AG04450 (cell line): ENCODE measurements at places on chromosomes 16 and 17.

DNA sequence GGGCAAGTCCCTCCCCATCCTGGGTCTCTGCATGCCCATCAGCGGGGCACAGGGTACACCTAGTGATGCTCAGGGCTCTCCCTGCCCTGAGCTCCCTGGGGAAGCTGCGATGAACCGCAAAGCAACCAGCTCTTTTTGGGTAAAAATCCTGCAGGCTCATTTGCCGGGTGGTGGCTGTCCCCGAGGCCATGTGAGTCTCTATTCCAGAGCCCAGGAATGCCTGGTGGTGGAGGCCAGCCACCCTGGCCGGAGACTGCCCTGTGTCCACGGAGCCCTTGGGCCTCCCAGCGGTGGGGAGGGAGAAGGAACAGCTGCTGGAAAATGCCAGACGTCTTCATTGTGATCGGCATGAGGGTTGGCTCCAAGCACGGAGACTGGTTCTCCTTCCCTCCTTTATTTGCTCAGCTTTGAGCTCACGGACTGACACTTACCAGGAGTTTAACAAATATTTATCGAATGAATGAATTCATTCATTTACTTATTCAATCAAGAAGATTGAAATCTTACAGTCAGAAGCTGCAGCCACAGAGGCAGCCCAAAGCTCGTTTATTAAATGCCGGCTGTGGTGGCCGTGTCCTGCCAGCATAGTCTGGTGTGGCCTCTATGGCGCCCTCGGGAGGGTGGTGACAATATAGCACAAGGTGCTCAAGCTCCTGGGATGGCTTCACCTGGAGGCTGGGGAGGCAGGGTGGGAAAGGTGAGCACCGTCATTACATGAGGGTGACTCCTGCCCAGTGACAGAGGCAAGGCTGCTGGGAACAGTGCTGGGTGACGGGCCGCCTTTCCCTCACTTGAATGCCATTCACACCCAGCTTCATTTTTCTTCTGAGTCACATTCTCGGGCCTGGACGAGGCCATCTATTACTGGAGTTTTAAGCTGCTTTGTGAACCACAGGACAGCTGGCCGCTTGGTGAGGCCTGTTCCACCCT is 31.1 kb upstream of the JPH3 start:
- no peak for DNase-seq

DNA sequence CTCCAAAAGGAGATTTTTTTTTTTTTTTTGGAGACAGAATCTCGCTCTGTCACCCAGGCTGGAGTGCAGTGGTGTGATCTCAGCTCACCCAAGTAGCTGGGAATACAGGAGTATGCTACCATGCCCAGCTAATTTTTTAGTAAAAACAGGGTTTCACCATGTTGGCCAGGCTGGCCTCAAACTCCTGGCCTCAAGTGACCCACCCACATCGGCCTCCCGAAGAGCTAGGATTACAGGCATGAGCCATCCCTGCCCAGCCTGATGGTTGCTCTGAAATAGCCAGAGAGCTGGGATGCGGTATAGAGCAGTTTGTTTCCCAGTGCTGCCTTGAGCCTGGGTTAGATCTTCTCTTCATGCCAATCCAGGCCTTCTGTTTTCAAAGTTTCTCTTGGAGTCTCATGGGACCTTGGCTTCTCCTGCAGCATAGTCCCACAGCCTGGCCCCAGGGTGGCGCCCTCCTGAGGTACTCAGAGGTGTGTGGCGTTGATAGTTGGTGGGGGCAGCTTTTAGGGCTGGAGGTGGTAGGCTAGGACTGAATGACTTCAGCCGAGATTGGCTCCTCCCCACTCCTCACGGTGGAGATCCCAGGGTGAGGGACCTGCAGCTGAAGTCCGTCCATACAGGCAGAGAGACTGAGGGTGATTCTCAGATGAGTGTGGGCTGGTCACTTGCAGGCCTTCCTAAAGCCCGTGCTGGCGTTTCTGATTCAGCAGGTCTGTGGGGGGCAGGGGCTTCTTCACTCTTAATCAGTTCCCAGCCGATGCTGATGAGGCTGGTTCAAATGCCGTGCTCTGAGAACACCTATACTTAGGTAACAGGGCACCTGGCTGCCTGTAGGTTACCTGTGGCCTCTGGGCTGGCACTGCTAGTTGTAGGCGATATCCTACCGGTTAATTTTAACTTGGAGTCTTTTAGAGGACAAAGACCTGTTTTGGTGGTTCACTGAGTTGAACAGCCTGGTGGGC is 52.0 kb downstream of the TNFRSF13B start:
- no peak for DNase-seq

- DNase-seq = no peak
Observed at GRCh38 chr17:81173052-81173761, 7.2 kb upstream of the AATK start.

DNA sequence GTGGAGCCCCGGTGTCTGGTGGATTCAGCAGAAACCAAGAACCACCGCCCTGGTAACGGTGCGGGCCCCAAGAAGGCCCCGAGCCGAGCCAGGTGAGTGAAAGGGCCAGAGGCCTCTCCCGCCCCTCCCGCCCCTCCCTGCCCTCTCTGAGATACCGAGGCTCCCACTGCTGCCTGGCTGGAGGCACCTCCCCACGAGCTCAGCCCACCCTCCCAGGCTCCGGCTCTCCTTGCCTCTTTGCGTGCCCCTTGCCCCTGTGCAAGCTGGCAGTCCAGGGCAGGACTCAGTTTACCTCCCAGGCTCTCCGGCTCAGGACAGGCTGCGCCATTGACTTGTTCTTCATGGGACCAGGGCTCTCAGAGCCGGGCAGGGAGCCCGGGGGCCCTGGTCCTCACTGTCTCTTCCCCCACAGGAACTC is 14.1 kb upstream of the MYO15B start:
- no peak for DNase-seq

- DNase-seq = no peak
Observed at GRCh38 chr16:81715358-81716196, 63.5 kb upstream of the PLCG2 start.

DNA sequence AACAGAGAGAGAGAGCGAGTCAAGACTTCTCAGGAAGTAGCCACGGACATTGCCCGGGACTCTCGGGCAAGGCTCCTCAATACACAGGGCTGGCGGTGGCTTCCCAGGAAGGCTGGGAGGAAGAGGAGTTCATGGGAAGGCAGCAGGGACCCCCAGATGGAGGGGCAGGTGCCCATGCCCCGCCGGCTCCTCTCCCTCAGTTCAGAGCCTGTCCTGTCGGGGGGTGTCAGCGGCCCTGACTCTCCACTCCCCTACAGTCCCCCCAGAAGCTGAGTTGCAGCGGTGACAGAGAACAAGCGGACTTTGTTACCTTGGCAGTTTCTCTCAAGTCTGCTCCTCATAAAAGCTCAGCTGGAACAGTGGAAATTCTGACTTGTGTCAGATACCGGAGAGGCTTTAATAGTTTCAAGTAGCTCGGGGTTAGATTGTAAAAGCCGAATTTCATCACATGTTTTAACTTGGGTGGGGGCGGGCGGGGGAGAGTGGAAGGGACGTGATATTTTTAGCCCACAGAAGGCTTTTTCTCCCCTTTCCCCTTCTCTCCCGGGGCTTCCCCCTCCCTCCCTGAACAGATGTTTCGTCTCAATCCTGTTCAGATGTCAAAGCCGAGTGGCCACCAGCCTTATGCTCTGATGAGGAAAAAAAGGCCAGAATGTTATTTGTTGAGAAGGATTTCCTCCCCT is 65.2 kb downstream of the NKD1 start:
- no peak for DNase-seq

DNA sequence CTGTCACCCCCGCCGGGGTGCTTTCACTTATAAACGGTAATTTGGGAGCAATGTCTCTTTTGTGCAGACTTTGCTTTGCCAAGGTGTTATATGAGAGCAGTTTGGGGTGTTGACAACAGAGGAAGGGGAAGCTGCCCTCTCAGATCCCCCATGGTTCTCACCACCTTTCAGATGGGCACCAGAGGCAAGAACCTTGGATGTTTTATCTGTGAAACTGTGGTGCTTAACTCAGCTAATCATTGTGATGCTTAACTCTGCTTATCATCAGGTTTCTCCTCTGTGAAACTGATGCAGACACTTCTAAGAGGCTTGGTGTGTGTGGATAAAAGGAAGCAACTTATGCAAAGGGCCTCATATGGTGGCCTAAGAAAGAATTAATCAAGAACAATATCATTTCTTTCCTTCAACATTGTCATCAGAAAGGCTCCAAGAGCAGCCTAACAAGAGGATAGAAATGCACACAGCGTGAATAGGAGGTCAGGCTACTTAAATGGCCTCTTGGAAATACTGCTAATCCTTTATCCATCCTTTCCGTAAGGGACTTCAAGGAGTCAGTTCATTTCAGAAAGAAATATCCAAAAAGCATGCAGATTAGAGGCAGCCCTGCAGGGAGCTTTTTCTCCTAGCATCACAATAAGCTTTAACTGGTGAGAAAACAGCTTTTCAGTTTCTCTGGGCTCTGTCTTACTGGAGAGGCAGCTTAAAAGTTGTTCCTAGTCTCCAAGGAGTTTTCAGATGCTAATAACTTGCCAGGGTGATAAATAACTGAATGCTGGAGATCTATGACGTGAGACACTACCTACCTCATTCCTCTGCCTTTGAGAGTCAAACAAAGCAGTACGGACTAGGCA is 55.1 kb upstream of the CLEC3A start:
- DNase-seq = no peak

GRCh38 chr16:31333686-31334649 is 21.0 kb upstream of the ITGAX start:
- DNase-seq = no peak

DNA sequence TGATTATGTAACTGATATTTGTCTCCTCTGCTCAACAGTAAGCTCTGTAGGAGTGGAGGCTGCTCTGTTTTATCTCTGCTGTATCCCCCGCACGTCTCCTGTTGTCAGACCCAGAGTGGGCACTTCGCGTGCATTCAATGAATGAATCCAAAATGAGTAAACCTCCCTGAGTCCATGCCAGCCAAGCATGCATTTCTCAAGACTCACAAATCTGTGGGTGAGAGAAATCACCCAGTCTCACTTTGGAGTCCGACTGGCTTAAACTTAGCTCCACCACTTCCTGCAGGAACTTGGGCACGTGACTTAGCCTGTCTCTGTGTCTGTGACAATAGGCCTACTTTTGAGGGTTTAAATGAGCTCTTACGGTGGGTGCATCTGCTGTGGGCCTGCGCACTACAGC is 3.7 kb downstream of the PNPO start:
- DNase-seq = no peak

DNA sequence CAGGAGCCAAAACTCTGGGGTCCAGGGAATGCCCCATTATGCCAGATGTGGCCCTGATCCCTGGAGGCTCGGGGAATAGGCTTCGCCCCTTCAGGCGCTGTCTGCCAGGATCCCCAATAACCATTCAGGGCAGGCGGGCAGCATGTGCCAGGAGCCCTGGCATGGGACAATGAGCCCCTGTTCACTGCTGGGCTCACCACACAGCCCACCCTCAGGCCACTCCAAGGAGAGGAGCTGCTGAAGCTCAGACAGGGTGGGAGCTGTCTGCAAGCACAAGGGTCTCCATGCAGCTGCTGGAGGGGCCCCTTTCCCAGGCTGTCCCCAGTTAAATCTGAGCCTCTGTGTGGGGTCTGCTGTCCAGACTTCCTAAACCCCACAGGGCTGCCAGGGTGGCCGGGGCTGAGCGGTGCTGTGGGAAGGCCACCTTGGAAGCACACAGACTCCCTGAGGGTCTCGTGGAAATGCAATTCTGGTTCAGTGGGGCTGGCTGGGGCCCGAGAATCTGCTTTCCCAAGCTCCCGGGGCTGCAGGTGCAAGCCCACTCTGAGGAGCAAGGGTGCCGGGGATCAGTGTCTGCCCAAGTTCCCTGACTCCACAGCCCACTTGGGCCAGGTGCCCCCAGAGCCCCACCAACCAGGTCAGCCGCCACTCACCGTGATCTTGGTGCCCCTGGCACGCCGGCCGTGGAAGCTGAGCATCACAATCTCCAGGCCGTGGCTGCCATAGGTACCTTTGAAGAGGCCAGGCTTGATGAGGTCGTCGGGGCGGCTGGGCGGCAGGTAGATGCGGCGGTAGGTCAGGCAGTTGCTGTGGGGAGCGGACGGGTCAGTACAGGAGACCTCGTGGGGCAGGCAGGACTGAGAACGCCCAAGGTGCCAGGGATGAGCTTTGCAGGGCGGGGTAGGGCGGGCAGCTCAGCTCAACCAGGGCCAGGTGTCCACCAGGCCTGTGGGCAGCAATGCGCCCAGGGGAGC is 17.7 kb upstream of the C16orf95 start:
- no peak for DNase-seq

DNA sequence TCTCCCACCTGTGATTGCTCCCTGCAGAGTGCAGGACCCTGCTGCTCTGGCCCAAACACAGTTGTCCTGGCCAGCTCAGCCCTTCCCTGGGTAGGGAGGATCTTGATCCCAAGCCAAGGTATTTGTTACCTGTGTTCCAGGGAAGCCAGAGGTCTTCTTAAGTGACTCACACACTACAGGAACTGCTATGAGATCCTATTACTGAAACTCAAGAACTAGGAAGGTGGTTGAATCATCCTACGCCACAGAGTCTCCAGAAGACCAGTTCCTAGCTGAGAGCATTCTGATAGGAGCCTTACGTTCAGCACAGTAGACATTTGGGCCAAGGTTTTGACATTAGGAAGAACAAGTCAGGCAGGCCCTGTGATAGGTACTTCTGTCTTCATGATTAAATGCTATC is 12.0 kb downstream of the CHST6 start:
- peak; percentile 3 for DNase-seq

GRCh38 chr17:61897548-61898180 is 30.1 kb downstream of the INTS2 start:
- DNase-seq = no peak

DNA sequence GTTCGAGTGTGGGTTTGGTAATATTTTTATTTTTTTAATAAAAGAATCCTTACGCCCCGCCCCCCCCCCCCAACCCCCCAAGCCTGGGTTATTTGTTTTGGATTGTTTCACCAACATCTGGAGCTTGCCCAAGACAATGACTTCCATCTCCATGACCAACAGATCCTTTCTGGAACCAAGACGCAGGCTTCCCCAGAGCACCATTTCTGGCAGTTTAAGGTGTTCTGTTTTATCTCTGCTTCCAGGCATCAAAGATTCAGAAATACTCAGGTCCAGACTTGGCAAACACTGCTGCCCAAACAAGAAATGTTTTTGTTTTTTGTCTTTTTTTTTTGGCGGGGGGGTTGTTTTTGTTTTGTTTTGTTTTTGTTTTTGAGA is 56.1 kb downstream of the PLXDC1 start:
- DNase-seq = no peak
